NCI-H82 (cell line): ENCODE measurements at places on chromosomes 6 and 20.

DNA sequence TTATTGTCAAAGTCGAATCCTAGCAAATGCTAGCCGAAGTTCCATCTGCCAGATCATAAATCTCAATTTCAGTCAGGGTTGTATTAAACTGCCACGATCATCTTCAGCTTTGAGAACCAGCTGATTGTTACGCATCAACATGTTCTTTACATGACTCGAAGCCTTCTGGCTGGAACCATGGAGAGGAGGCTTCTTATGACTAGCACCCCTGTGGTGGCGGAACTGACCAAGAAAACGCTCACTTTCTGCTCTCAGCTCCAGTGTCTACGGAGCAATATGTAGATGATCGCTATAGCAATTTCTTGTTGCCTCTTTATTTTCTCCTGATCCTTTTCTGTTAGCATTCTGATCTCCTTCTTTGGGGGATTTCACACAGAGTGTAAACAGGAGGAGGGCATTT, 479.4 kb upstream of the SLC35B3 start:
- no peak for DNase-seq

DNA sequence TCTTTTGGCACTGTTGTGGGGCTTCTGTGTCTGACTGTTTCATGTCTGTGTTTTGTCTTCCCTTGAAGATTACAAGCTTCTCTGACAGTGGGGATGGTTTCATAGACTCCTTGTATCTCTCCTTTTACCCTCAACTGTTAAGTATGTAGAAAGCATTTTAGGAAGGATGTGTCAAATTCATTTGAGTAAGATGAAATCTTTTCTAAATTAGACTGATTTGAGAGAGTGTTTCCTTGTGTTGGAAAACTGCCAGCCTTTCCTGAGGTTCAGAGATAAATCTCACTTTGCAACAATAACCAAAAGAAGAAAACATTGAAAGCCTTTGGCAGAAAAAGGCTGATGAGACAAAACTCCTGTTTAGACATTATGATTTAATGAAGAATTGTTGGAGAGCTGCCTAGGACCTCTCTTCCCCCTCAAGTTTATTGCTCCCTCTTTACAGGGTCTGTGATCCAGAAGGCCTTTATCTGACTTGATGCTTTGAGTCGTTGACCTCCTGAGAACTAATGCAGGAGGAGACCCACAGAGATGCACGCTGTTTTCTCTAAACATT, 68.3 kb downstream of the ANKS1A start:
- DNase-seq, result no peak

GRCh38 chr20:44083220-44083933, 103.6 kb downstream of the JPH2 start:
- no peak for DNase-seq

DNA sequence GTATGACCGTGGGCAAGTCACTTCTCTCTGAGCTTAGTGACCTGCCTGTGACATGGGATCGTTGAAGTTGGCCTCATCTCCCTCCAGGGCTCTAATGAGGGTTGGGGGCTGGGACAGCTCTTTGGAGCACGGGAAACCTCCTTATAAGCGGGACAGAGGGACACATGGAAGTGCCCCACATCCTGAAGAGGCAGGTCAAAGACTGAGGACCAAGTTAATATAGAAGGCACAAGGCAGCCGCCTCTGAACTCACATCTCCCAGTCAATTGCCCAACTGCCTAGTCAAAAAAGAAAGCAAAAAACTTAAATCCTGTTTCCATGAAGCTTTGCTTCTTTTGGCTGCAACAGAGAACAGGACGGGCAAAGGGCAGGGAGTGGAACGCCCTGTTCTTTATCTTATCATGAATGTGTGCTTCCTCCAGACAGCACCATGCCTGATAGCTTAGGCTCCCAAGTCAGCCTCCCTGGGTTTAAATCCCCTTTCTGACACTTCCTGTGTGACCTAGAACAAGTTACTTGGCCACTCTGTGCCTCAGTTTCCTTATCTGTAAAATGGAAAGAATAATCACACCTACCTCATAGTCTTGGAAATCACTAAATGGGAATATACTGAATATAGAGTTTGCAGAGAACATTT, 27.1 kb downstream of the LBP start:
- DNase-seq, result no peak

DNA sequence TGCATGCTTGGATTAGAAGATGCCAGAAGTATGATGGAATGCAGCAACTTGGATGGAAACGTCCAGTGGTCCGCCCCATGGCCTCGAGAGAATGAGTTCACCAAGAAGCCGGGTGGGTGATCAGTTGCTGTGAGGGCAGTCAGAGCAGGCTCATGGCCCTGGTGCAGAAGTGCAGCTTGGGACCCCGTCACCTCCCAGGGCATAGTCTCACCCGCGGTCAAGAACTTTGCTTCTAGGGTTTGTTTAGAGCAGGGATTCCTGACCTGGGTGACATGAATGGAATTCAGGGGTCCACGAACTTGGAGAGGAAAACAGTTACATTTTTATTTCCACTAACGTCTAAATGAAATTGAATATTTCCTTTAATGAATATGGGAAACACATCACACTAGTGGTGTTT, 216.5 kb upstream of the SNX9 start:
- no peak for DNase-seq

GRCh38 chr6:38141085-38141484, 321.6 kb downstream of the ZFAND3 start:
- no peak for DNase-seq

GRCh38 chr20:35199740-35200139, 26.8 kb upstream of the MMP24 start:
- no peak for DNase-seq

DNA sequence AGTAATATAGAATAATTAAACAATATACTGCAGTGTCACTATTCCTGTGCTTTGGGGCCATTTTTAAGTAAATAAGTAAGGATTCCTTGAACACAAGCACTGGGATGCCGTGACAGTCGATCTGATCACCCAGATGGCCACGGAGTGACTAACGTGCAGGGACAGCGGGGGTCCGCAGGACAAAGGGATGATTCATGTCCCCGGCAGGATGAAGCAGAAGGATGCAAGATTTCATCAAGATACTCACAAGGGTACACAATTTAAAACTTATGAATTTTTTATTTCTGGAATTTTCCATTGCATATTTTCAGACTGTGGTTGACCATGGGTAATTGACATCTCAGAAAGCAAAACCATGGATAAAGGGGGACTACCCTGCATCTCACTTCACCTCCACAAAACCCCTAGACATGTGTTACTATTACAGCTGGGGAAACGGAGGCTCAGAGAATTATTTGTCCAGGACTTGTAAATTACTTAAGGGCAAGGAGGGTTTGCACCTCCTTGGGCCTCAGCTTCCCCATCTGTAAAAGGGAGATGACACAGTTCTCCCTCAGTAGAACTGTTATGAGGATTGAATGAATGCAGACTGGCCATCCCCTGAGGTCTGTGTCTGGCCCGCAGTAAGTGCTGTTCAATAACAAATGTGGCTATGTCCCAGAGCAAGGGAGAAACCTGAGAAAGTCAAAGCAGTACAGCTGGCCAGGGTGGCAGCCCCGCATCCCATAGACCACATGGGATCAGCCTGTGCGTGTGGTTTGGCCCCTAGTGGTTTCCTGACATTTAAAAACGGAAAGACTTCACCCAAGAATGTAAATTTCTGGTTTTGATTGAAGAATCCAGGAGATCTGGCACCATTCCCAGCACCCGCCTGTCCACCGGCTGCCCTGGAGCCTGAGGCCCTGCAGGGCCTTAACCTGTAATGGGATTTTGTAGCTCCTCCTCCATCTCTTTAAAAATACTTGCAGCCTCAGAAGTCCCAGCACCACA, 235.5 kb downstream of the BMP7 start:
- DNase-seq, result peak; percentile 78

DNA sequence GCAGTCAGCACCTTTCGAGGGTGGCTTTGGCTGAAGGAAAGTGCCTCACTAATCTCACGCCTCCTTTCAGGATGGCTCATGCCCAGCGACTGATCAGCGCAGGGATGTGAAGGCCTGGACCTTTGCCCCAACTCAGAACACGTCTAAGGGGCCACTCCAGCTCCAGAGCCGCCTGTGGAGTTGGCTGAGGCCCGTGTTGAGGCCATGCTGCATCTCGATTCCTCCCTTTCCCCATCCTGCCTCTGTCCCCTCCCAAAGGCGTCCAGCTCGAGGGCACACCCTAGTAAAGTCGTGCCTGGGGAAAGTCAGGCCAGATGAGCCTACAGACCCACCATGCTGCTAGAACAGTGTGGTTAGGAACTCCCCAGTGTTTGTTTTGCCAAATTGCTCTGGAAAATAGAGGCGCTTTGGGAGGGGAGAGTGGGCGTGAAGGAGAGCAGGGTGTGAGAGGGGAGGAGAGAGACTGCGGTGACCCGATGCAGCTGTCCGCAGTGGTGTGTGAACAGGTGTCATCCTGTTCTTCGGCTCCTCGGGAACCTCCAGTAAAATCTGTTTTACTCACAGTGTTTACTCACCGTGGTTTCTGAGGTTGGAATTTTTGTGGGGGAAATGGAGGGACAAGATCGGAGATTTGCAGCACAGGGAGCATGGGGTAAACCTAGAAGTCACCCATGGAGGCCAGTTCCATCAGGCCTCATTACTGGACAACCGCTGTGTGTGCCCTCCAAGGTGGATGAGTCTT, 85.0 kb upstream of the PMEPA1 start:
- no peak for DNase-seq

GRCh38 chr20:19465536-19465935, 253.1 kb downstream of the SLC24A3 start:
- no peak for DNase-seq

DNA sequence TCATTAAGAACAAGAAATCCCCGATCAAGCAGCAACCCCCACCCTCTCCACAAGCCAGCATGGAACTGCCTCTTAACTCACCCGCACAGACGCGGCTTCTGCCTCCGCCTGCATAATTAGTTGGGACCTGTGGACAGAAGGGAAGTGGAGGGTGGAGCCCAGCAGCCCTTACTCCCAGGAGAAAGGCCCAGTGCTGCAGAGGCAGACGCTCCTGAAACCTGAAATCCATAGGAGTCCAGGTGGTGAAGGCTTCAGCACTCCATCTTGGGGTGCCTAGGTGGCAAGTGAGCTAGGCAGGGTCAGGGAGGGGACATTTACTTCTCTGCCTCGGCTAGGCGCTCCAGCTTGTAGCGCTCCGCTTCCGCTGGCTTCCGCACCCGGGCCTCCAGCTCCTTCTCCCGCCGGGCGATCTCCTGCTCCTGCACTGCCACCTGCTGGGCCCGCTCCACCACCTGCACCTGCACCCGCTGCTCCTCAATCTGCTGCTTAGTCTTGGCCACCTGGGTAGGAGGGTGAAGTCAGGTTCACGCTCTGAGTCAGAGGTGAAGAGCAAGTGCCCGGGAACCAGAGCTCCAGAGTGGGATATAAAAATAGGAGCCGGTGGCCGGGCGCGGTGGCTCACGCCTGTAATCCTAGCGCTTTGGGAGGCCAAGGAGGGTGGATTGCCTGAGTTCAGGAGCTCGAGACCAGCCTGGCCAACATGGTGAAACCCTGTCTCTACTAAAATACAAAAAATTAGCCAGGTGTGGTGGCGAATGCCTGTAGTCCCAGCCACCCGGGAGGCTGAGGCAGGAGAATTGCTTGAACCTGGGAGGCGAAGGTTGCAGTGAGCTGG, 10.7 kb downstream of the TUBB start:
- peak; percentile 92 for DNase-seq

GRCh38 chr6:124655866-124656265, 306.4 kb upstream of the RNF217 start:
- no peak for DNase-seq

DNA sequence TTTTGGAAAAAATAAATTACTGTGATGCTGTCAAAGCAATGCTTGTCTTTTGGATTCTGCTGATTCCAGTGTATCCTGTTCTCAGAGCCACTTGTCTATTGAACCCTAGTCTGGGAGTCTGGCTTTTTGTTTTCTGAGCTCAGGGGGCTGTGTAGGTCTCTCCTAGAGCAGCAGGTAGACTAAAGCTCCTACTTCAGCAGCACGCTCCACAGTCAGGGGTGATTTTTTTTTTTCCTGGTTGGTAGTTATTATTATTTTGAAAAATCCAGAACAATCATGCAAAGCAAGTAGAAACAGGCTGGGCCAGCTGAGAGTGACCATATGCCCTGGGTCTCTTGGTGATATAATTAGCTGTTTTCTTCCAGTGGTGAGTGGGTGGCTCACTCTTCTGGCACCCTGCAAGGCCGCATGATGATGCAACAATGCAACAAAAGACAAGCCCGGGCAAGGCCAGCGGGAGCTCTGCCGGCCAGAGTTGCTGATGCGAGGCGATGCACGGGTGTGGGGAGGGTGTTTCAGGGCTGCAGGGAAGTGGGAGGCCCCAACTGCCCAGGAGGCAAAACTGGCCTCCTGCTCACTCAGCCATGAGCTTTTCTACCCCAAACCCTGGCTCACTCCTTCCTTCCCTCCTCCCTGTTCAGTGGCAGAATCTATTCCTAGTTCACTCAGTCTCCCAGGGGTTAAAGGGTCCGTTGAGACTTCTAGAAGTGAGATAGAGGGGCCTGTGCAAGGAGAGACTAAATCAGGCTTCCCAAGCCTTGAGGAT, 11.5 kb upstream of the CDKN1A start:
- no peak for DNase-seq

DNA sequence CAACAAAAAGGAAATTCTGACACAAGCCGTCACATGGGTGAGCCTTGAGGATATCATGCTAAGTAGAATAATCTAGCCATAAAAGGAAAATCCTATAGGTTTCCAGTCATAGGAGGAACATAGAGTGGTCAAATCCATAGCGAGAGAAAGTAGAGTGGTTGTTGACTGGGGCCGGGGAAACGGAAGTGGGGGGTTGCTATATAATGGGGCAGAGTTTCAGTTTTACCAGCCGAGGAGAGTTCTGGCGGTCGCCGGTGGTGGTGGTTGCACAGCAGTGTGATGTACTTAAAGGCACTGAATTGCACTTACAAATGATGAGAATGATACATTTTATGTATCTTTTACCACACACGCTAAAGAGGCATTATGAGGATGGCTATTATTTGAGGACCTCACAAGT, 4.9 kb downstream of the GPR31 start:
- no peak for DNase-seq
